ENCODE measurements at places on chromosomes 4 and X.

DNA sequence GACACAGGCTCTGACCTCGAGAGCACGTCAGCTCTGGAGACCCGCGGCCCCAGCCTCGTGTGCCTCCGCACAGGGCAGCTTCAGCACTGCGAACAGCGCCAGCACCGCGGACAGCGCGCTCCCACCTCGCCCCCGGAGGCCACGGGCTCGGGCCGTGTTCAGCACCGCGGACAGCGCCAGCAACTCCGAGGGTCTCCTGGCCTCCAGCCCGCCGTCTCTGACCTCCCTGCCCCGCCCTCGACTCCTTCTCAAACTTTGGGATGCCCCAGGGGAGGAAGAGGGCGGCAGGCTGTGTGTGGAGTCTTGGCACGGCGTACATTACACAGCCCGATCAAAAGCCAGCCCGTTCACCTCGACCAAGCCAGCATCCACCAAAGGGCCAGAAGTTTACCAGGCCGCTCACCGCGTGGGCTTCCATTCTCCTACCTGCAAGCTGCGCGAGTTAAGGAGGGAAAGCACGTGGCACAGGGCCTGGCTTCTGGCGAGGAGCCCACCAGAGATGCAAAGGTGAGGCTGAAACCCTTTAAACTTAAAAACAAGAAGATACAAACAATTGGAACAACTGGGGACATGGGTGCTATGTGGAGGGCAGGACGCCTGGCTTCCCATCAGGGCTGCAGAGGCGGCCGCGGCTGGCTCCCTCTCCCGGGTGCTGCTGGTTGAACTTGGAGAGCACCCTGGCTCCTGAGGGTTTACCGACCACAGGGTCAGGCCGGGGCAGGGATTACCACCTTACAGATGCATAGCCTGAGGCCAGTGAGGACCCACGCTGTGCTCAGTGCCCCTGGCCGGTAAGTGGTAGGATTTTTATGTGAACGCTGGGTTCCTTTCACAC is 4.5 kb upstream of the NKX1-1 start:
- peak; percentile 34 for DNase-seq

GRCh38 chr4:159685340-159686092 is 582.6 kb downstream of the RAPGEF2 start:
- no peak for DNase-seq

DNA sequence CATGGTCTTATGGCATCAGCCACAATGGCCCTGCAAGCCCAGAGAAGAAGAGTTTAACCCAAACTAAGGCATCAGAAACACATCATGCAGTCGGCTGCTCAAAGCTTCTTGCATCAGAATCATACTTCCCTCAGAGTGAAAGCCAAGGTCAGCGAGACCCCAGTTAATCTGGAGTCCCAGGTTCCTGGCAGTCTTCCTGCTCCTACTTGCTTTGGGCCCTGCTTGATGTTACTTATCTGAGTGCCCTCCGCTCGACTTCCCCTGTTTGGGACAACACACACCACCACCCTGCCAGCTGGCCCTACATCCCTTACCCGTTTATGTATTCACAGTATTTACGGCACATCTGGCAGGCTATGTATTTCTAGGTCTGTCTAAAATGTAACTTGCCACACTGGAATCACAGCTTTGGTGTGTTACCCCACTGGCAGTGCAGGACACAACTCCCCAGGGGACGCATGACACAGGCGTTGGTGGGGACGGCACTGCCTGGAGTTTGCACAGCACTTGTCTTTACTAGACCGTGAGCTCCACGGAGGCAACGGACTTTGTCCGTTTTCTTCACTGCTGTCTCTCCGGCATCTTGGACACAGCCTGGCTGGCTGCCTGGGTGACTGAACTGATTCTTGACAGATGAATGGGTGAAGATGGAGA is 22.8 kb downstream of the CRMP1 start:
- no peak for DNase-seq

GRCh38 chrX:20620306-20620705 is 353.6 kb upstream of the RPS6KA3 start:
- DNase-seq, result no peak

DNA sequence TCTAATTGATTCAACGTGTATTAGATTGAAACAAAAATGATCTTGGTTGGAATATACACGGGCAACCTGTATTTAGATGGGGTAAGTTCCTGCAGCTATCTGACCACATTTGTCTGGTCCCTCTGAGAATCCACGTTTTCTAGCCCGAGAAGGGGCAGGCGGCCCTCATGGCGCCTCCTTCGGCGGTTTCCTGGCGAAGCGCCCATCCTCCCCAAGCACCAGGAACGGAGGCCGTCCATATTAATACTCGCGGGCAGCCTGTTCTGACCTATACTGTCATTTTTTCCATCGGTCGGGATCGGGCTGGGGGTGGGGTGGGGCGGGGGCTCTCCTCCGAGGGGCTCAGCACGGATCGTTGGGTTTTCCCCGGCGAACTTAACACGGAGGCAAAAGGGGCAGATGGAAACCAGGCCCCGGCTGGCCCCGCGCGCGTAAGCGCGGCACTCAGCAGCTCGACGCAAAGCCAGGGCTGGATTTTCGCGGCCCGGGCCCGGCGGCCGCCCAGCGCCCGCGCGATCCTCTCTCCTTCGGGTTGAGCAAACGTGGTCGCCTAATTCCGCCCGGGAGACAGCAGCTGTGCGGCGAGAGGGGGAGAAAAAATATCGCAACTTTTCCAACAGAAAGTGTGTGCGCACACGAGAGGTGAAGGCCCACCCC is 77.2 kb upstream of the BCOR start:
- peak; percentile 61 for DNase-seq

DNA sequence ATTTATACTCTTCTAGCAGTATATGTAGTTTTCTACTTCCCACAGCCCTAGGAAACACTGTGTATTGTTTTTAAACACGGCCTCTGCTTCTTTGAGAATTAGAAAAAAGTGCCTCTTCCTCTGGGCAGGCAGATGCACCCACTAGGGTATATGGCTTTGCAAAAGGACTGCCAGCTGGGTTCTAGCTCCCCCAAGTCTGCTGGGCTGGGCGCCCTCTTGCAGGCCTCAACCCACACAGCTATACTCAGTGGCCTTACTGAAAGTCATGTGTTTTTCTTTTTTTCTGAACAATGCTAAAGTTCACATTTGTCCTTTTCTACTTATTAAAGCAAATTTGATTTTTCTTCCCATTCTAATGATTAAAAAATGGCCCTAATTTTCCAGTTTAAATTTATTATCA is 35.5 kb upstream of the BMPR1B start:
- no peak for DNase-seq

DNA sequence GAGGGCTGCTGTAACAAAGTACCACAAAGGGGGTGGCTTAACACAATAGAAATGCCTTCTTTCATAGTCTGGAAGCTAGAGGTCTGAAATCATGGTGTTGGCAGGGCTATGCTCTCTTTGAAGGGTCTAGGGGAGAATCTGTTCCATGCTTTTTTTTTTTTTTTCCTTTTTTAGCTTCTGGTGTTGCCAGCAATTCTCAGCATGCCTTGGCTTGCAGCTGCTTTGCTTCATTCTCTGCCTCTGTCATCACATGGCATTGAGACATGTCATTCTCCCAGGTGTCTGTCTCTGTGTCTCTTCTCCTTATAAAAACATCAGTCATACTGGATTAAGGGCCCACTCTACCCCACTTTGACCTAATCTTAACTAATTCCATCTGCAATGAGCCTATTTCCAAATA is 78.6 kb upstream of the BOD1L1 start:
- no peak for DNase-seq

DNA sequence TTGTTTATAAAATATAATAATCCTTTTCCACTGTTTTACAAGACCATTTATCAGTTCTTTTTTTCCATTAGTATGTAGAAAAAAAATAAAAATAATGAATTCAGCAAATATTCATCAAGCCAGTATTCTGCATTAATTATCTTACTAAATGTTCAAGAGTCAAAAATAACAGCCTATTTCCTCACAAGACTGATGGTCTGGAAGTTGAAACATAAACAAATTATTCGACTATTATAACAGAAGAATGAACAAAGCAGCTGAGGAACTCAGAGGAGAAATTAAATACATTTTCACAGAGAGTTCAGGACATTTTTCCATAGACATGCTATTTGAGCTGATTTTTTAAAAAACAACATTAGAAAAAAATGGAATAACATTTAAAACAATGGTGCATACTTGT is 2594.8 kb downstream of the ARAP2 start:
- no peak for DNase-seq

DNA sequence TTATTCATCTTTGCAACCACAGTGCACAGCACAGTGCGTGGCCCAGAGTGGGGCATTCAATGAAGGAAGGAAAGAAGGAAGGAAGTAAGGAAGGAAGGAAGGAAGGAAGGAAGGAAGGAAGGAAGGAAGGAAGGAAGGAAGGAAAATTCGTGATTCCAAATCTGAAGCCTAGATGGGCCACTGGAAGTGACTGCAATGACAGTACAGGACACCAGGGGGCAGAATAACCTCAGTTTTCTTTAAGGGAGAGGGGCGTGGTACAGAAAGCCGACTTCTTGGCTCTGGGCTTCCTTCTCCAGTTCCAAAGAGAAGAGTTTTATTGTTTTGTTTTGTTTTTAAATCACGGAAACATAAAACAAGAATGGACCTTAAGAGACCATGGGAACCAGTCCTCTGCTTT is 47.8 kb downstream of the APLN start:
- DNase-seq, result peak; percentile 22

DNA sequence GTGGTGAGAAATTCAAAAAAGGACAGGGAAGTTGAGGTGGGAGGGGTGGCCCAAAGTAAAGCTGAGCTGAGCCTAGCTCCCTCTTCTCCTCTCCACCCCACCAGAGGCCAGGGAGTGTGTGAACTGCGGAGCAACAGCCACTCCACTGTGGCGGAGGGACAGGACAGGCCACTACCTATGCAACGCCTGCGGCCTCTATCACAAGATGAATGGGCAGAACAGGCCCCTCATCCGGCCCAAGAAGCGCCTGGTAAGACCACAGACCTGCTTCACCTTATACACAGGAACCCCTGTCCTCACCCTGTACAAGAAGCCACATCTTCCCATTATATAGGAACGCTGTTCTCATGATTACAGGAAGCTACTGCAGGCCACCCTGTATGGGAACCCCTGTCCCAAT is 5.8 kb downstream of the GATA1 start:
- DNase-seq, result no peak

DNA sequence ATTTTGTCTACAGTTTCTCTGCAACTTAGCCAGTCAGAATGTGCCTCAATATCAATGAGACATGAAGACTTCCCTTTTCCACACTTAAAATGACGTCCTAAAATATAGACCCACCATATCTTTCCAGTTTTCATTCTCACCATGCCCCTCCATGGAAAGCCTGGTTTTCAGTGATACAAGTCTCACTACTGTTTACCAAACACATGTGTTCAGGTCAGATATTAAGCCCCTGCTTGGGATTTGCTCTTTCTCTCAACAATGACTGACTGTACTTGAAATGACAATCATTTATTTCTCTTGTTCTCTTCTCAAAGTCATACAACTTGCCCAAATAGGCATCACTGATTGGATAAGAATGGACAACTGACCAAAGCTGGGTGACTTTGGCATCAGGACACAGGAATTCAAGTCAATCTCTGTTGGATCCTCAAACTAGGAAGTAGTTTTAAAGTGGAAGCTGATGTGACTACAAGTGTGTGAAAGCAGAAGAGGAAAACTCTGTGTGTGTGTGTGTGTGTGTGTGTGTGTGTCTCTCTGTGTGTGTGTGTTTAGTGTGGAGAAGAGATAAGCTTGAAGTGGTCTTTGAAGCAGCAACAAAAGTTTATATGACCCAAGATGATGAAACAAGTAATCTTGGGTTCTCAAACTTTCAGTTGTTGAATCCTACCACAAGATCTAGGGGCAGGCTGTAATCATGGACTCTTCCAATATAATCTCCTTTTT is 217.4 kb upstream of the FGF13 start:
- DNase-seq, result no peak

- no peak for DNase-seq
Measured at GRCh38 chr4:151302432-151302831, 23.0 kb downstream of the SH3D19 start.

DNA sequence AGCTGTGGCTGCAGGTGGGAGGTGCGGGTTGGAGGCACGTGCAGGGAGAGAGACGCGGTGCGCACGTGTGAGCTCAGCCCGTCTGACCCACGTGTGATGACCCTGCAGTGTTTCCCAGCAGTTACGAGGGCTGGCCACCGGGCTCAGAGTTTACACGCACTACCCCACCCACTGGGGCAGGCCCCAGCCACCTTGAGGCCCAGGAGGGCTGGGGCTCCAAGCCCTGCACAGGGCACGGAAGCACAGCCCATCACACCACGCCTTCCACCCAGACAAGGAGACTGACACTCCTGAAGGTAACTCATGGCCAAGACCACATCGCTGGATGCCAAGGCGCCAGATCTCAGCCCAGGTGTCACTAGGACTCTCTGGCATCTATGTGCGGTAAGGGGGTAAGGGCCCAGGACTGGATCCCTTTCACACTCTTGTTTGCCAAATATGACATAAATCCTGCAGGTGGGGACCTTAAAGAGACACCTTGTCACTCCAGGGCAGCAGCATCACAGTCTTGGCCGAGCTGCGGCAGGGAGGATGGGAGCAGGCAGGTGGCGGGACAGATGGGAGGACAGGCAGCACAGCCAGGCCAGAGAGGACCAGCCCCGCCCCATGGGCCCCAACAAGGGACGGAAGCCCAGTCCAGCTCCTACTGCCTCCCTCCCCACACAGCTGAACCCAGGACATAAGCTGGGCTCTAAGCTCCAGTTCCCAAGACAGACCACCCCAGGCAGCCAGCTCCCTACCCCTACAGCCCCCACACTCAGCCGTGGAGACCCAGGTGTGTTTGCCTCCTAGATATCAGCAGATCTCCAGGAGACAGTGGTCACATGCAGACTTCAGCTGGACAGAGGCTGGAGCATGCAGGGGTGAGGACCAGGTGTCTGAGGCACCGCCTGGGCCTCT is 56.8 kb downstream of the ZFYVE28 start:
- no peak for DNase-seq

GRCh38 chr4:146959692-146960091 is 14.0 kb upstream of the TTC29 start:
- no peak for DNase-seq

- no peak for DNase-seq
Measured at GRCh38 chrX:13043138-13043537, 1.3 kb downstream of the FAM9C start.

- DNase-seq, result no peak
Measured at GRCh38 chrX:151458824-151459223, 61.8 kb downstream of the VMA21 start.

Measured in stimulated activated CD4-positive, alpha-beta T cell treated with anti-CD3 and anti-CD28 coated beads, Interleukin-1b, Interleukin-23, amount 100 ng/mL, for 48 hours (primary cell).